ENCODE measurements at places on chromosomes 7 and 10.

DNA sequence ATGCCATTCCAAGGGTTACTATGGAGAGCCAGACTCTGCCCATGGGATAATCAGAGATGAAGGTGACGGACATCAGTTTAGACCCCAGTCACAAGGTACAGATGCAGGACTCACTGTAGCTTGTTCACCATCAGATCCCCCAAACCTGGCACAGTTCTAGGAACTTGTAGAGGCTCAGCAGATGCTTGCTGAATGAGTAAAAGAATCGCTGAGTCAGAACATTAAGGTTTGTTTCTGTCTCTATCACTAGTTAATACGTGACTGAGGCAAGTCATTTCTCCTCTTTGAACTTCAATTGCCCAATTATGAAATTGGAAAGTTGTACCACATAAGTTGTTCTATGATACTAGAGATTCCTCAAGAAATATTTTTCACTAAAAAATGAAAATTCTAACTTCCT, 65.1 kb downstream of the PPP1R3C start:
- DNase-seq = no peak

DNA sequence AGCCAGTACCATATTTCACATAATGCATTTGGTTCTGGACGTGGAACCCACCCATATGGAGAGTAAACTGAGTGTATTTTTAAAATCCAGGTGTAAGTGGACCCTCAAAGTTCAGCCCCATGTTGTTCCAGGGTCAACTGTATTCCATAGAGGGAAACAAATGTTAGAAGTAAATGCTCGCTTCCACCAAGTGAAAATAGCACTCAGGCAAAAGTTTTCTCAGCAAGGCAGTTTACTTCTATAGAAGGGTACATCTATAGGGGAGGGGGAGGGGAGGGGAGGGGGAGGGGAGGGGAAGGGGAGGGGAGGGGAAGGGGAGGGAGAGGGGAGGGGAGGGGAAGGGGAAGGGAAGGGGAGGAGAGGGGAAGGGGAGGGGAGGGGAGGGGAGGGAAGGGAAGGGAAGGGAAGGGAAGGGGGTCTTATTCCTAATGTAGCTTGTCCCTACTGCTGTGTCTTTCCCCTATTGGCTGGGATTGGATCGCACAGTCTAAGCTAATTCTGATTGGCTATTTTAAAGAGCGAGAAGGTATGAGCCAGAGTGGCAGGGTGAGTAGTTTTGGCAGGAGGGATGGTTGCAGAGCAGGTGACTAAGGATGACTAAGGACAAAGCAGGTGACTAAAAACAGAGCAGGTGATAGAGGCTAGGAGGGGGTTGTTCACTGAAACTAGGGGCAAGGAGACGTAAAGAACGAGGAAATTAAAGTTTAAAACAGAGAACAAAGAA, 29.1 kb downstream of the GARIN1A start:
- no peak for DNase-seq

DNA sequence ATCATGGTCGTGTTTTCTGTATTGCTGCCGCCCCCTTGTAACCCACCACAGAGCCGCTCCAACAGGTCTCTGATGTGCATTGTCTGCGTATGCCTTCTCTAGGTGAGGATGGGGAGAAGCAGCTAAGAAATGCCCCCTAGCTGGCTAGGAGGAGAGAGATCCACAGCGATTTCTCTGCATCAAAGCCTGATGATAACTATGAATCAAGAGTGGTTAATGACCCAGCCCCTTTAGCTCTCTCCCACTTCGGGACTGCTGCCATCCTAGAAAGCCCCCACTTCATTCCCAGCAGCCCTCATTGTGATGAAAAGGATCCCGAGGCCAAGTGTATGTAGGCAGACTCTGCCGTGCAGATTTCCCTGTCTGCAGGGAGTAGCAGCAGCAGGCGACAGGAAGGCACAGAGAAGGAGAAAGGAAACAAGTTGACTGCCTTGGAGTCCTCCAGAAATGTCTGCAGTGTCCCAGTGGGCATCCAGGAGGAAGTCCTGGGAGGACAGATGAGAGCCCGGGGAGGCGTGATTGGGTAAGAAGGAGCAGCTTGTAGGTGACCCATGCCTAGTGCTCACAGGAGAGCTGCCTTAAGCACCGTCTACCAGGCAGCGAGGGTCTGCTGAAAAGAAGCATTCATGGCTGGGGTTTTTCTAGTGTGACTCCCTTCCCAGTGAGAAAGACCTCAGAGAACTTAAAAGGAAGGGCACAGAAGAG, 2.9 kb downstream of the PLXNA4 start:
- no peak for DNase-seq

- no peak for DNase-seq
Measured at GRCh38 chr10:108616559-108617285, 1306.6 kb downstream of the XPNPEP1 start.

DNA sequence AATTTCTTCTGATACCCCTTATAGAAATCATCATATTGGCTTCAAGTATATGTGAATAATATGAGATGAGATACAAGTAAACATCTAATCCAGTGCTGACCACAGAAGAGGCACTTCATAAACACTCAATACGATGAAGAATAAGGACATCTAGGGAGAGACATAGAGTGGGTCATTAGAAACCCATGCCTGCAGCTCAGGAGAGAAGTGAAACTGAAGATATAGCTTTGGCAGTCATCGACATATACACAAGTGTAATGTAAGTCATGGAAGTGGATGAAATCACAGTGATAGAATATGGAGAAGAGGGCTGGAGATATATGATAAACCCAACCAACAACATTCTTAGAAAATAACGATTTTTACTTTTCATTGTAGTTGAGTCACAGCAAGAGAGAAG, 665.0 kb downstream of the PARD3 start:
- DNase-seq = no peak

GRCh38 chr7:134941952-134942351, 44.4 kb upstream of the AGBL3 start:
- no peak for DNase-seq

DNA sequence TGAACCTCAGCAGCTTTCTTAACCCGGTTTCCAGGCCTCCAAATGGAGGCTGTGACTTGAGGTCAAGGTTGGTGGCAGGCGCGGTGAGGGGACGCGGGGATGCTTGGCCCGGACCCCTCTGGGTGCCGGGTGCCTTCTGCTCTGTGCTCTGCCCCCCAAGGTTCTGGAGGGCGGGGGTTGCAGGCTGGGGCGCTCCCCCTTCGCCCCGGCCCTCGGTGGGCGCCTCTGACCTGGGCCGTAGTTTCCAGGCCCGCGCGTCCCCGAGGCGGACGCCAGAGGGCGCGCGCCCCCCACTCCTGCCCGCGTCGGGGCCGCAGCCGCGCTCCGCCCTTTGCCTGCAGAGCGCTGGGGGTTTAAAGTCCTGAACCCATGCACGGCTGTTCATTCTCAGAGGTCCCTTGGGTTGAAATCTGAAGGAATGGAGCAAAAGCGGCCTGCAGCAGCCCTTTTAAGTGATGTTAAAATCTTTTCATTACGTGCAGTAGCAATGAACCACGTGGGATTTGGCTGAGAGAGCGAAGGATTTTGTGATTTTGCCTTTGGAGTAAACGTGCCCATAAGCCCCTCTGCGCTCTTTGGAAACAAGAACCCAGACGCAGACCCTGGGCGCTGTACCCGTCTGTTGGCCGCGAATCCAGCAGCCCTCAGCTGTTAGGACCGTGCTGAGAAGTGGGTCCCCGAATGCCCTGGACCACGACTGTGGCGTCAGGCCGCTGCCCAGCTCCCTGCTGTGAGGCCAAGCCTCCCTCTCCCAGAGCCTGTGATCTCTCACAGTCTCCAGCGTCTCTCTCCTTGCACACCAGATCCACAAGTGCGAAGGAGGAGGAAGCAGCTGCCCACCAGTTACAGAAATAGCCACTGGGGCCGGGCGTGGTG, 135.0 kb downstream of the ACTR3B start:
- peak; percentile 11 for DNase-seq

DNA sequence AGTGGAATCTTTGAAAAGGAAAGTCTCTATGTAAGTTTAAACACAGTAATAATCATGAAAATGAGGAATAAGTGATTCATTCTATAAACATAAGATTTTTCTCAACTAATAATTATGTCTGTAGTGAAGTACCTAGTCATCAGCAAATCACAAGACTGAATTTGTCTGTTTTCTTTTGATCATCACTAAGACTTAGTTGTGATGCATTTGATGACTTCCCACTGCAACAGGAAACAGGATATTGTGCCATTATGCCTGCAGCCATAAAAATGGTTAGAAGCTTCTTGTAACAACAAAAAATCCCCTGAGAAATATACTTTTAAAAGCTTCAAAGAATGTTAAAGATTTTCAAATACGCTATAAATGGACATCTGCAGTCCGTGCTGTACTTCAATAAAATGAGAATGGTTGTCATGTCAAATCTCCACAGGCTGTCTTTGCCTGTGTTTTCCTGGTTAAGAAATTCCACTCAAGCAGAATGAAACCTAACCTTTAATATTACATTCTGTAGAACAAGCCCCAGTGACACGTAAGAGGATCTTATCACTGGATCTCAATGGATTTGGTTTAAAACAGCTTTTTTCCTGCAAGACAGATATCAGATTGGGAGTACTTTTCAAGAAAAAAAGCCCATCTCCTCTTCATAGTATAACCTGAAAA, 1262.3 kb upstream of the PHF14 start:
- DNase-seq = no peak

DNA sequence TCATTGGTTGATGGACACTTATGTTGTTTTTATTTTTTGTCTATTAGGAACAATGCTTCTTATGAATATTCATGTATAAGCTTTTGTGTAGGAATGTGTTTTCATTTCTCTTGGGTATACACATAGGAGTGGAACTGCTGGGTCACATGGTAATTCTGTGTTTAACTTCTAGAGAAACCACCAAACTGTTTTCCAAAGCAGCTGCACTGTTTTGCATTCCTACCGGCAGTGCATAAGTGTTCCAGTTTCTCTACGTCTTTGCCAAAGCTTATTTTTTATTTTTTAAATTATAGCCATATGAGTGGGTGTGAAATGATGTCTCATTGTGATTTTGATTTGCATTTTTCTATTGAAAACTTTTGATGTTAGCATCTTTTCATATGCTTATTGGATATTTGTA, 51.3 kb downstream of the ADK start:
- DNase-seq = peak; percentile 19

DNA sequence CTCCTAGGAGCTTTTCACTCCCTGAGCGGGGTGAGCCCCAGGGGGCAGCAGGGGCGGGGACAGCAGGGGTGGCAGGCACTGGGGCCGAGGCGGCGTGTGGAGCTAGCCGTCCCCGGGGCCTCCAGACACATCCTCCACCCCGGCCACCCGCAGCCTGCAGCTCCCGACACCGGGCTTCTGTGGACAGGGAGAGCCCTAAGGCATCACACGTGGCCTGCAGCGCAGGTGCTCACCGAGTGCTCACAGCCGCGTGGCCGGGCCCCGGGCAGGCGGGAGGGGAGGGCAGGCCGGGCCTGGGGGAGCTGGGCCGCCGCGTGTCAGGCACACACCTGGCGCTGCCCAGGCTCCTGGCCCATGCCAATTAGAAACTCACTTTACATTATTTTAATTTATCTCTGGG, 51.4 kb downstream of the MICALL2 start:
- DNase-seq = no peak

GRCh38 chr7:87219545-87220025, at the start of gene TMEM243:
TSS of gene TMEM243 (minus strand) at chr7:87219732. CDS start at chr7:87219503, 229 bp downstream.
- peak; percentile 78 for DNase-seq

- no peak for DNase-seq
Measured at GRCh38 chr10:115895166-115895565, 377.8 kb downstream of the GFRA1 start.

All from cardiac fibroblast (primary cell).